Stimulated activated CD4-positive, alpha-beta T cell treated with anti-CD3 and anti-CD28 coated beads, TNF-alpha, amount 100 ng/mL, for 4 hours (primary cell): ENCODE measurements at places on chromosomes 13 and 19.

DNA sequence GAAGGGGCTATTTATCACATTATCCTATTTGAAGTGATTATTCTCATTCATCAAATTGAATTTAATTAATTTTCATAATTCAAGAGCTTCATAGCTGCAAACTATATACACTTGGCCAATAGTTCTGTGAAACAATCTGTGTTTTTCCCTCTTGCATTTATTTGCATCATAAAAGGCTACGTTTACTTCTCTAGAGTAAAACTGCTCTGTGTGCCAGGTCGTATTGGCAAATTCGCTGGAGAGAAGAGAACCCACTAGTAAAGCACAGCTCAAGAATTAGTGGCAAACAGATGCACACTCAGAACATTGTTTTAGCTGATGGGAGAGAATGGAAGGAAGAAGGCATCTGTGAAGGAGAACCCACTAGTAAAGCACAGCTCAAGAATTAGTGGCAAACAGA lies 81.8 kb downstream of the CYSLTR2 start:
- DNase-seq = no peak

DNA sequence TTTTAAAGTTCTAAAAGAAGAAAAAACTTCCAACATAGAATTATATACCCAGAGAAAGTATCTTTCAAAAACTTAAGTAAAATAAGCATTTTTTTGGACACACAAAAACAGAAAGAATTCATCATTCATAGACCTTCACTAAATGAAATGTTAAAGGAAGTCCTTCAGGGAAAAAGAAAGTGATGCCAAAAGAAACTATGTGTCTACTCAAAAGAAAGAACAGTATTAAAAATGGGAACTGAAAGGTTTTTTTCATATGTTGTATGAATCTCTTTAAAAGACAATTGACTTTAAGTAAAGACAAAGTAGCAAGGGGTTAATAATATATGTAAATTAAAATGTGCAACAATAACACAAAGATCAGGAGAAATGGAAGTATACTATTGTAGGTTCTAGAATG lies 96.5 kb downstream of the DHRS12 start:
- DNase-seq = no peak

DNA sequence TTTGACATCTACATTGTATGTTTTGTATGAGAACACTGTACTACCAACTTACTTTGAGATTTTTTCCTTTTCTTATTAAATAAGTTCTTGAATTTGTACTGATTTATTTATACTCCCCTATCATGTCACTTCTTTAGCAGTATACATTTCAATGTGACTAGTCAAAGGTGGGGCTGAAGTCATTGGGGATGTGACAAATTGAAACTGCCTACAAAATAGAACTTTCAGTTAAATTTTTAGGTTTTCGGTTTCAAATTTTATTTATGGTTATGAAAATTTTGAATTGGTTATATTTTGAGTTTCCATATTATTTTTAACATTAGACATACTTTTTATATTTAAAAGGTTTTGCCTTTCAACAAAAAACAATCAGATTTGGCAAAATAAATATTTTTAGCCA lies 221.6 kb downstream of the NBEA start:
- no peak for DNase-seq

GRCh38 chr13:94622344-94622743 lies 20.7 kb downstream of the GPR180 start:
- no peak for DNase-seq

GRCh38 chr13:52844836-52845235 lies 3.6 kb downstream of the PCDH8 start:
- no peak for DNase-seq
